ENCODE measurements at places on chromosomes 6 and 20.
A peak's percentile ranks its signal among the peaks of the same experiment; 100 is the strongest.

GRCh38 chr6:28656715-28657114 is 131.0 kb downstream of the GPX5 start:
- peak overlapping the region; percentile 76 for H3K4me3 ChIP-seq
- no peak for DNase-seq
- no peak overlapping the region for H3K27ac ChIP-seq
- peaks cover 65% of the 10 kb centered on the region for H3K27me3 ChIP-seq
- peaks cover 1% of the 10 kb centered on the region for H3K36me3 ChIP-seq

DNA sequence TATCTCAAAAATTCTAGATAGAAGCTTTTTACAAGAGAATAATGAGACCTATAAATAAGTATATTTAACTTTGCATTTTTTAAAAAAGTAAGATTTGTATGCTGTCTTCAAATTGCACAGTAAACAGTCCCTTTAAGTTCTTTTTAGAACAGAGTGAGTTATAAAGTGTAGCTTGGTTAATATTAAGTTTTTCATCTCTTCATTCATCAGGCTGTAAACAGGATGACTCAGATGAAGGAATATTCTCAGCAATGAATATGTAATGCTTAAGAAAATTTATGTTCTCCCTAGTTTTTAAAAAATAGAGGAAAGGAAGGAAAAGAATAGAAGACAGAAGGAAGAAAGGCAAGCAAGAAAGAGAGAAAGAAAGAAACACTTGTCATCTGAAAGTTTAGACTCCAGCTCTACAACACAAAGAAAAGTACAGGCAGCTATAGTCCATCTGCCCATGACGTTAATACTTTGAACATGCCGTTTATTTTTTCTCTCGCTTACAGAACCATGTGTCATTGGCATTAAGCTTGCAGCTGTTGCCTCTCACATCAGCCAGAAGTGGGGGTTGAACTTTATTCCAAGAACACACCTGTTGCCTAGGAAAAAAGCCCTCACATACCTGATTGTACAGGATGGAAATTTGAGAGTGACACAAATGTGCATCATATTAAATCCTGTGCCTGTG is 36.1 kb downstream of the CAP2 start:
- no peak overlapping the region for H3K27ac ChIP-seq
- H3K4me3 ChIP-seq: no peak overlapping the region
- H3K27me3 ChIP-seq: no peaks in the 10 kb centered on the region

- peaks cover 6% of the 10 kb centered on the region for H3K36me3 ChIP-seq
- H3K4me3 ChIP-seq: peak overlapping the region; percentile 96
- H3K4me1 ChIP-seq: peaks cover 42% of the 10 kb centered on the region
- peak; percentile 92 for DNase-seq
- H3K27ac ChIP-seq: peak overlapping the region; percentile 100
These were observed 31.3 kb upstream of the HFE start for GRCh38 chr6:26055719-26056582.

GRCh38 chr6:29764422-29765196 is 41.4 kb downstream of the HLA-F start:
- H3K27me3 ChIP-seq: peaks cover 5% of the 10 kb centered on the region
- DNase-seq: no peak
- peak overlapping the region; percentile 34 for H3K27ac ChIP-seq
- no peaks in the 10 kb centered on the region for H3K36me3 ChIP-seq

DNA sequence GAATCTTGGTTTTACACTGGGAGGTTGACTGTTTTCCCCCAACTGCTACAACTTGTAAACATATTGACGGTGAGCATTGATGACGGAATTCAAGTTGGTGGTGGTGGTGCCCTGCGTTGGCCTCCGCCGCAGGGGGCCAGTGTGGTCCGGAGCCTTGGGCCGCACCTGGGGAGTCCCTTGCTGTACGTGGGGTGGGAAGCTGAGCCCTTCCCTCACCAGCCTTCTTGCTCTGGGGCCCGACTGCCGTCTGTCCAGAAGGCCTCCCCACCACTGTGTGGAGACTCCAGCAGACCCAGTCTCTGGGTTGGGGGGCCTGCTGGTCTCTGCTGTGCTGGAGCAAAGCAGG is 11.4 kb downstream of the GATA5 start:
- H3K27ac ChIP-seq: no peak overlapping the region
- H3K4me1 ChIP-seq: no peaks in the 10 kb centered on the region
- DNase-seq: no peak
- H3K27me3 ChIP-seq: no peaks in the 10 kb centered on the region

GRCh38 chr6:100117680-100118079 is 123.7 kb upstream of the MCHR2 start:
- H3K36me3 ChIP-seq: no peaks in the 10 kb centered on the region
- DNase-seq: no peak
- peaks cover 15% of the 10 kb centered on the region for H3K4me1 ChIP-seq
- peaks cover 16% of the 10 kb centered on the region for H3K27me3 ChIP-seq
- H3K27ac ChIP-seq: no peak overlapping the region
- H3K4me3 ChIP-seq: no peak overlapping the region

- no peak for DNase-seq
- H3K4me1 ChIP-seq: no peaks in the 10 kb centered on the region
- H3K27ac ChIP-seq: no peak overlapping the region
- no peaks in the 10 kb centered on the region for H3K36me3 ChIP-seq
These were observed 11.7 kb downstream of the MMP24 start for GRCh38 chr20:35238170-35238569.

- peaks cover 6% of the 10 kb centered on the region for H3K4me1 ChIP-seq
- no peak for DNase-seq
- H3K27ac ChIP-seq: no peak within 1 kb of the TSS
These were observed at the start of gene SLC2A10 for GRCh38 chr20:46709459-46710152. Gene SLC2A10, plus strand, starts transcription at chr20:46709649. Its CDS starts 88 bp downstream, at chr20:46709737.

DNA sequence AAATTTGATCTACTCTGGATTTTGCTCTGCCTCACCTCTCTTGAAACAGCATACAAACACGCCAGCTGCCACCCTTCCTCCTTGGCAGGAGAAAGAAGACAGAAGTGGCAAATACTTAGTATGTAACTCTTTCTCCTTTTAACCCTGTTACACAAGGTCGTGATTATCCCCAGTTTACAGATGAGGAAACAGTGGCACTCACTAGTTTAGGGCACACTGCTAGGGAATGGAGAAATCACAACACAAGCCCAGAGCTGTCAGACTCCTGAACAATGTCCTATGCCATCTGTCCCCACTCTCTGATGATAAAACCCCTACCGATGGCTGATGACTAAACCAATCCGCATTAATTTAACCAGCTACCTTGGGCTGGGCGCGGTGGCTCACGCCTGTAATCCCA is 79.7 kb downstream of the FGD2 start:
- DNase-seq: no peak
- H3K4me1 ChIP-seq: peaks cover 2% of the 10 kb centered on the region
- H3K36me3 ChIP-seq: no peaks in the 10 kb centered on the region
- no peaks in the 10 kb centered on the region for H3K27me3 ChIP-seq
- no peak overlapping the region for H3K27ac ChIP-seq
- no peak overlapping the region for H3K4me3 ChIP-seq

DNA sequence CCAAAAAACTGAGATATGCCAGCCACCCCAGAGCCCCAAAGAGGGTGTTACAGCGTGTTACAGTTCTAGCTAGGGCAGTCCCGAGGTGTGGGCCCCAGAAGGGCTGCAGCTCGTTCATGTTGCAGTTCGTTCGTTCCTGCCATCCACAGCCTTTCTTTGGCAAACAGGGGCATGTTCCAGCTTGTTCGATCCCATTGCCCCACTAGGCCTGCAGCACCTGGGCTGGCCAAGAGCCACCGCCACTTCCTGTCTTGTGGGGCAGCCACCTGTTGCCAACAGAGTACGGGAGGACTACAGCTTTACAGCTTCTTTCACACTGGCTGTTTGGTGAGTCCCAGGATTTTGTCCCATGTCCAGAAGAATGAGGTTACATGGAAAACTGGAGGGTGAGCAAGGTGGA is 198.1 kb downstream of the MMUT start:
- no peaks in the 10 kb centered on the region for H3K36me3 ChIP-seq
- no peak overlapping the region for H3K4me3 ChIP-seq

DNA sequence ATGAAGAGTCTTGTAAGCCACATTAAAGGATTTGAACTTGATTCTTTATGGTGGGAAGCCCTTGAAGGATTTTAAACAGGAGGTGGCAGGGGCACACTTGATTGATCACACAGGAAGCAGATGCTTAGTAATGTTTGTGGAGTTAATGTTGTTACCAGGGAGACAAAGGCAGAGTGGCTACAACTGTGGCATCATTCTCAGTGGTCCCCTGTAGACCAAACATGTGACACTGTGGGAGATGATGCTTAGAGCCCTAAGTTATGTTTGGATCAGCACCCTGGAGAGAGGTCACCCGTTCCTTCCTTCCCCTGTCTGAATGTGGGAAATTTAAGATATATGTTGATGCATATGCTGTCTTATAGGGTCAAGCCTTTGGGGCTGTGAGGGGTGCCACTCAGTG is 53.2 kb downstream of the EIF2S2 start:
- no peaks in the 10 kb centered on the region for H3K36me3 ChIP-seq
- no peak for DNase-seq
- H3K4me3 ChIP-seq: no peak overlapping the region
- H3K4me1 ChIP-seq: peaks cover 20% of the 10 kb centered on the region
- H3K27ac ChIP-seq: no peak overlapping the region

GRCh38 chr6:33343953-33344611 is 26.5 kb upstream of the ZBTB22 start:
- peak overlapping the region; percentile 90 for H3K27ac ChIP-seq
- H3K27me3 ChIP-seq: no peaks in the 10 kb centered on the region
- H3K4me3 ChIP-seq: peak overlapping the region; percentile 76
- peaks cover 26% of the 10 kb centered on the region for H3K4me1 ChIP-seq
- peak; percentile 28 for DNase-seq

DNA sequence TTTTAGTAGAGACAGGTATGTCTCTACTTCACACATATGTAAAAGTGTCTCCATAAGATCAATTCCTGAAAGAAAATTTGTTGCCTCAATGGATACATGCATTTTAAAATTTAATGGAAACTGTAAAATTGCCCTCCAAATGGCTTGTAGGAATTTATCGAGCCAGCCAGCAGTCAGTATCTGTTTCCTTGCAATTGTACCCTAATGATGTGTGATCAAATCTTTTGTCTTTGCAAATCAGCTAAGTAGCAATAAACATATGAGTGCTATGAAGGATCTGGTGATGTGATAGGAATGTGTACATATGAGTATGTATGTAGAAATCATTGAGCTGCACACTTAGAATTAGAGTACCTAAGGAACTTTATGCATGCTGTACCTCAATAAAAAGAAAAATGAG is 253.0 kb downstream of the MAFB start:
- no peaks in the 10 kb centered on the region for H3K27me3 ChIP-seq
- H3K27ac ChIP-seq: no peak overlapping the region
- no peak for DNase-seq
- H3K4me1 ChIP-seq: no peaks in the 10 kb centered on the region
- no peak overlapping the region for H3K4me3 ChIP-seq

GRCh38 chr6:2651961-2652360 is 98.8 kb downstream of the MYLK4 start:
- H3K4me3 ChIP-seq: no peak overlapping the region
- peaks cover 21% of the 10 kb centered on the region for H3K27me3 ChIP-seq
- no peak for DNase-seq

DNA sequence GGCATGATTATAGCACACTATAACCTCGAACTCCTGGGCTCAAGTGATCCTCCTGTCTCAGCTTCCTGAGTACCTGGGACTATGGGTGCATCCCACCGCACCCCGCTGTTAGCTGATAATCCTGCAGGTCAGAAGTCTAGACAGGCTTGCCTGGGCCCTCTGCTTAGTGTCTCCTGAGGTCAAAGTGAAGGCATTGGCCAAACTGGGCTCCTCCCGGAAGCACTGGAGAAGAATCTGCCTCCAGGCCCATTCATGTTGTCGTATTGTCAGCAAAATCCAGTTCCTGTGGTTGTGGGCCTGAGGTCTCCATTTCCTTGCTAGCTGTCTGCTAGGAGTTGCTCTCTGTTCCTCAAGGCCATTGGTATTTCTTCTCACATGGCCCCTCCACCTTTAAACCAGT is 6.3 kb upstream of the MROH8 start:
- DNase-seq: no peak
- no peaks in the 10 kb centered on the region for H3K27me3 ChIP-seq
- H3K4me3 ChIP-seq: no peak overlapping the region
- H3K36me3 ChIP-seq: peaks cover 57% of the 10 kb centered on the region
- H3K4me1 ChIP-seq: peaks cover 34% of the 10 kb centered on the region
- no peak overlapping the region for H3K27ac ChIP-seq

GRCh38 chr20:61736001-61736635 is 329.6 kb downstream of the TAF4 start:
- no peaks in the 10 kb centered on the region for H3K27me3 ChIP-seq
- no peaks in the 10 kb centered on the region for H3K36me3 ChIP-seq
- H3K4me1 ChIP-seq: no peaks in the 10 kb centered on the region
- no peak for DNase-seq
- H3K4me3 ChIP-seq: no peak overlapping the region
- no peak overlapping the region for H3K27ac ChIP-seq

- H3K4me3 ChIP-seq: no peak overlapping the region
- H3K27ac ChIP-seq: no peak overlapping the region
- peaks cover 69% of the 10 kb centered on the region for H3K4me1 ChIP-seq
- DNase-seq: no peak
These were observed 72.6 kb upstream of the DUSP22 start for GRCh38 chr6:219641-220198.

- peaks cover 49% of the 10 kb centered on the region for H3K4me1 ChIP-seq
- peaks cover 2% of the 10 kb centered on the region for H3K27me3 ChIP-seq
- peaks cover 28% of the 10 kb centered on the region for H3K36me3 ChIP-seq
- DNase-seq: no peak
These were observed 371 bp downstream of the HMGN4 start for GRCh38 chr6:26538572-26538902.

DNA sequence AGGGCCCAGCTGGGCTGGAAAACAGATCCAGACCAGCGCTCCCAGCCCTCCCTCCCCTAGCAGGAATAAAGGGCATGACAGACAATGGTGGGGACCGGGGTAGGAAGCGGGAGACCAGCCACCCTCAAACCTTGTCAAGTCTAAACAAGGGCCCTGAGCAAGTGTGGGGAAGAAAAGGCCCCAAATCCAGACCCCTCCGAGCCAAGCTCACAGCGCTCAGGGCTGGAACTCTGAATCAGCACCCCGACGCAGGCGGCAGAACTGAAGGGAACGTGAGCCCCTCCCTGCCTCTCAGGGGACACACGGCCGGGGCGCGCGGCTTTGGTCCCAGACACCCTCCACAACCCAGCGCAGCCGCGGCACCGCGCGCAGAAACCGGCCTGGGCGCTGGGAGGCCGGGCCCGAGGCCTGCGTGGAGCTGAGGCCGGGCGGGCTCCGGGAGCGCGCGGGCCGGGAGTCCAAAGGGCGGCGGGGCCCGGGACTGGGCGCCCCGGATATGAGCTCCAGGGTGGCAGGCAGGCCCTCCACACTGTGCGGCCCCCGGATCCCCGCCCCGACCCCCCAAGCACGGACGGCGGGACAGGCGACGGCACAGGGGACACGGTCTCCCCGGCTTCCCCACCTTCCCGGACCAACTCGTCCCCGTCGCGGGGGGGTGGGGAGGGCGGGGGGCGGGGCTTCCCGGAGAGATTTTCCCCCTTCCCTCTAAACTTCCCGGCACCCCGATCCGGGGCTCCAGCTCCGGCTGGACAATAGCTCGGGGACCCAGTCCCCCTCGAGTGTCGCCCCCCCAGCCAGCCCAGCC is 641 bp downstream of the TEAD3 start:
- H3K27ac ChIP-seq: no peak overlapping the region
- H3K4me1 ChIP-seq: peaks cover 5% of the 10 kb centered on the region
- DNase-seq: no peak
- peaks cover 48% of the 10 kb centered on the region for H3K27me3 ChIP-seq
- peak overlapping the region; percentile 71 for H3K4me3 ChIP-seq

Measured in T-helper 2 cell treated with Interferon-gamma antibody and Interleukin-4, amounts not matched to agents 5 μg/mL and 100 μg/mL, for 36 hours (primary cell).